ENCODE measurements at places on chromosomes 16 and 17.

- no peak for DNase-seq
Measured at GRCh38 chr16:23534868-23535860, 22.0 kb downstream of the EARS2 start.

DNA sequence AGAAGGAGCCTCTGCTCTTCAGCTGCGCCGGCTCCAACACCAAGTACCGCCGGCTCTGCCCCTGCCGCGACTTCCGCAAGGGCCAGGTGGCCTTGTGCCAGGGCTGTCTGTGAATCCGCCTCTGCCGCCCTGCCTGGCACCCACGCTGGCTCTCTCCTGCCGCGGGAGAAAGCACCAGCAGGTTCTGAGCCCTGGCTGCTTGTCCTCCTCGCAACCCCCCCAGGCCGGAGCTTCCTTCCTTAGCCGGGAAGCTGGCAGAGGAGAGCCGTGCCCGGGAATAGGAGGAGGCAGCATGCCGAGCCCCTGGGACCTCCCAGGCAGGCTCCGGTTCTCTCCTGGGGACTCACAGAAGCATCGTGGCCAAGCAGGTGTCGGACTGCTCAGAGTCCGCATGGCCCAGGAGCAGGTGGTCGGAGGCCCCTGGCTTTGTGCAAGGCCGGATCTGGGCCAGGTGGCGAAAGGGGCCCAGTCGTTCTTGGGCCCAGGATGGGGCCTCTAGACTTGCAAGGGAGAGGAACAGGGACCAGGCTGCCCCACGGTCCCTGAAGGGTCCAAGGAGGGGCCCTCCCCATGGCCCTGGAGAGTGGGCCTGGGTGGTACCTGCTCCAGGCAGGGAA, 80.6 kb downstream of the MGAT5B start:
- no peak for DNase-seq

- no peak for DNase-seq
Measured at GRCh38 chr17:15406081-15406480, 61.3 kb downstream of the CDRT4 start.

DNA sequence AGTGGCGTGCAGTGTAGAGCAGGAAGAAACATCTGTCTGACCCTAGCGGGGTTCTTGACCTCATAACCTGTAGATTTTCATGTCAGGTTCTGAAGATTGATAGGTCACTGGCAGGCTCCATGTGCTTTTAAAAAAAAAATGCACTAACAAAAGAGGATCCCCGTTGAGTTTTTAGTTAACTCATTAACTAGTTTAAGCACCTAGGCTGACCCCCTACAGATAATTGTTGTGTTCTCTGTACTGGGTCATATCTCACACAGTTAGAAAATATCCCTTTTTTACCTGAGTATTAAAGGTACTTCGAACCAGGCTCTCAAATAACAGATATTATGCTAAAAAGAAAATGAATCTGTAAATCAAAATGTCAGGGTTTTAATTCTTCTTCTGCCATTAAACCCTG, 676.6 kb downstream of the CDH11 start:
- no peak for DNase-seq

- no peak for DNase-seq
Measured at GRCh38 chr17:63841350-63842172, 924 bp downstream of the SMARCD2 start.

DNA sequence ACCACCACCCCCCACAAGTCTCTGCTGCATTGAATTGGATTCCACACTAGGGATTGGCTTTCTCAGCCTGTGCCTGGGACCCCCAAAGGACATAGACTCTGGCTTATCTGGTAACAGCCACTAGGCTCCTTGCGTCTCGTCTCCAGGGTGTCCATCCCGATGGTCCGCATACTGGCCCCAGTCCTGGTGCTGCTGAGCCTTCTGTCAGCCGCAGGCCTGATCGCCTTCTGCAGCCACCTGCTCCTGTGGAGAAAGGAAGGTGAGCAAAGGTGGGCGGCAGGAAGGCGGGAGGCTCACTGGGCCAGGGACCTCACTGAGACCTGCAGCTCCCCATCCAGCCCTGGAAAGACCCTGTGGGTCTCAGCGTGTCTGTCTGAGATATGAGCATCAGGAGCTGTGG, 8.1 kb downstream of the CD300LG start:
- no peak for DNase-seq

- DNase-seq, result no peak
Measured at GRCh38 chr17:8892338-8892690, 24.8 kb upstream of the PIK3R6 start.

DNA sequence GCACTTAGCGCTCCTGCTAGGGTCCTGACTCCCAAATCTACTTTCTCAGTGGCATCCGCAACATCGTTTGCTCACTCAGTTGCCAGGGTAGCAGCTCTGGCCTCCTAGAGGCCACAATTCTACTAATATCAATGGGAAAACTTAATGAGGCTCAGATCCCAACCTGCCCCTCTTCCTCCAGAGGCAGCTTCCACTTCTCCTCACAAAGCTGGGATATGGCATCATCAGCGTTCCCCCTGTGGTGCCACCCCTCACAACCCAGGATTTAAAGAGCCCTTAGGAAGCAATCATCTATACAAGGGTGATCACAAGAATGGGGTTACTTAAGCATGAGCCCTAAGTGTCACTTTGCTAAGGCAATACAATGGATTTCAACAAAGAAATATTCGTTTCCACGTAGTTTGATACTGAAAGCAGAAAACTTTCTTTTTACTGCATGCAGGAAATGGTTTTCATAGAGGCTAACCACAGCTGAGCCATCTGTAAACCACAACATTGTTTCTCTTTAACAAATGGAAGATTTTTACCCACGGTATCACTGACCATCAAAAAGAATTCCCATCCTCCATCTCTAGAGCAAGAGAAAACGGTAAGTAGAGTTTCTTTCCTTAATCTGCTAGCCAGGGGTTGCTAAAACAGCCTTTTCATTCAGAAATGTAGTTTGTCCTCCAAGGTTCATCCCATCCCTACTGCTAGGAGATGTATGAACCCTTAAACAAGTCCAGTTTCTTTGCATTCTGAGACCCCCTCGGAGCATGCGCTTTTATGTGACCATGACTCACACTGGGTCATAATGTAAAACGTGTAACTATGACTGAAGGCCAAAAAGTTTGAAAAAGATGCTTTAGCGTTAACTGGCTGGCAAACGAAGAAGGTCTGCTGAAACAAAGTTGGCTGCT, 68.3 kb upstream of the BCAR1 start:
- DNase-seq, result no peak

DNA sequence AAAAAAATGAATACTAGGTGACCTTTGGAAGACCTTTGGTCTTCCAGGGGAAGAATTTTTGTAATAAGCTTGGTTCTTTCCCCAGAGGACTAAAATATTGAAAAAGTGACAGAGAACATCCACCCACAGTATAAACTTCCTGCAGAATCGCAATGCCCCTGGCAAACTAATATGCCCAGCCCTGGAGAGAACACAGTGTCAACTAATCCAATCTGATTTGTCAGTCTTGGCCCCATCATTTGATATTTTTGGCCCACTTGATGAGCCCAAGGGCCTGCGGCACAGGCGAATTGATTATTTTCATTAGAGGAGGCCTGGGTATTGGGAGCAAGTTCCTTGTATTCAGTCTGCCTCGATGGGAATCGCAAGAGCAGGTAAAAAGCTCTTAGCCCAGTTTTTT, 98.4 kb downstream of the MAP2K6 start:
- no peak for DNase-seq

- DNase-seq, result no peak
Measured at GRCh38 chr17:312476-313148, 40.0 kb downstream of the RPH3AL start.

DNA sequence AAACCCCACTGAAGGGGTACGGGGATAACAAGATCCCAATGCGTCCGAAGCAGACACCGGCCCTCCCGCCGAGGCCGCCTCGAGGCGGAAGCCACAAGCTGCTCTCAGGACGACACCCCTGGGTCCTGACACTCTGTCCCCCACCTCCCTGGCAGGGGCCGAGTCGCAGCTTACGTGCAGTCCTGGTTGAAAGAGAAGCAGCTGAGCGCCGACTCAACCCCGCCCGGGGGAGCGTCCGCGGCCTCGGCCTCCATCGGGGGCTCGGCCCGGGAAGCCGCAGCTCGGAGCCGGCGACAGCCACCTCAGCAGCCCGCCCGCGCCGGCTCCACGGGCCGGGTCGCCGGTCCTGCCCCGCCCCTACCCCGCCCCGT, at the start of gene WIPI1:
Gene WIPI1, minus strand, starts transcription at position 329 of the 371 bp plus-strand sequence. Its CDS starts 75 bp downstream, at position 254.
- DNase-seq, result no peak

DNA sequence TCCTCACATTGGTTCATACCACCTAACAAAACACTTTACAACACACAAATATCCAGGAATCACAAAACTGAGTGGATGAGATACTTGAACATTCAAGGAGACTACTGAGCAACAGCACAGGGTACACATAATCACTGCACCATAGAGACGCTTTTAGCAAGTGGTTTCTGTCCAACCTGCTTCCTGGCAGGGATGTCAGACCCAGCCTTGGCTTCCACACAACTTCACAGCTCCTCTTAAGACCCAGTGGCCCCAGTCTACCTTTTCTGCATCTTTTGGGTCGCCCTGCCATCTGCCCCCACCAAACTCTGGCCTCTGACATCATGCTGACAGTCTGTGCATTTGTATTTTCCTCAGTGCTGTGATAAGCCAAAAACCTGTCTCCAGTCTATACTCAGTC, 5.9 kb upstream of the CORO6 start:
- DNase-seq, result no peak

- DNase-seq, result no peak
Measured at GRCh38 chr17:58051468-58051867, 31.8 kb upstream of the DYNLL2 start.

- DNase-seq, result no peak
Measured at GRCh38 chr16:19294156-19294649, 8.7 kb downstream of the CLEC19A start.

DNA sequence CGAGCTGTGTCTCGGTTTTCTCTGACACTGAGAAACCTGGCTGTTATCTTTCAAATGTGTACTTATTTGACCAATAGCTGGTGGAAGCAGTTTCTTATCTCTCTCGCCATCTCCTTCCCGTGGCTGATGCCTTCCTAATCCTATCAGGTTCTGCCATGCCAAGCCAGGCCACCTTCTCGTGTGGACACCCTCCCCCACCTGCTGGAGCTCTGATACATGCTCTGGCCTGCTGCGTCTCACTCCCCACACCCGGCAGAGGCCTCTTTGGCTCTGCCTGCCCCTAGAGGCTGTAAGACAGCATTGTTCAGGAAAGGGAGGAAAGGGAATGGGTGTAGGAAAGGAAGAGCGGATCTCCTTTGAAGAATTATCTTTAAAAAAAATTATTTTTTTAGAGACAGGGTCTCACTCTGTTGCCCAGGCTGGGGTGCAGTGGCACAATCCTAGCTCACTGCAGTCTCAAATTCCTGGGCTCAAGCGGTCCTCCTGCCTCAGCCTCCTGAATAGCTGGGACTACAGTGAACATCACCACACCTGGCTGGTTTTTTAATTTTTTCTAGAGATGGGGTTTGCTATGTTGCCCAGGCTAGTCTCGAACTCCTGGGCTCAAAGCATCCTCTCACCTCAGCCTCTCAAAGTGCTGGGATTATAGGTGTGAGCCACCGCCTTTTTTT, 7.5 kb upstream of the ARMC5 start:
- no peak for DNase-seq

DNA sequence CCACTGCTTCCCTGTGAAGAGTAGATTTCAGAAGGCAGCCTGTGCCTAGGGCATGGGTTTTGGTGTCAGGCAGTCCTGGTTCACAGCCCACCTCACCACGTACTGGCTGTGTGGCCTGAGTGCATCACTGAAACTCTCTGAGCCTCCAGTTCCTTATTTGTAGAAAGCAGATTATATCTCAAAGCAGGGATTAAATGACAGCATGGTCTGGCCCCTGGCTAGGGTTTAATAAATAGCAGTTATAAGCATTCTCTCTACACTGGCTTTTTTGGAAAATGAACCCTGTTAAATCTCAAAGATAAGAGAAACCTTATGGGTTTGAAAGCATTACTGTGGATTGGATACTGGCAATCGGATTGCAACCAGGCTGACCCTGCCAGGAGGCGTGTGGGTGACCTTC, 2.9 kb upstream of the MT1M start:
- DNase-seq, result no peak

GRCh38 chr16:10945065-10945787, 862 bp downstream of the CLEC16A start:
- DNase-seq, result no peak

- DNase-seq, result no peak
Measured at GRCh38 chr17:40952154-40952553, 14.6 kb downstream of the KRT39 start.

DNA sequence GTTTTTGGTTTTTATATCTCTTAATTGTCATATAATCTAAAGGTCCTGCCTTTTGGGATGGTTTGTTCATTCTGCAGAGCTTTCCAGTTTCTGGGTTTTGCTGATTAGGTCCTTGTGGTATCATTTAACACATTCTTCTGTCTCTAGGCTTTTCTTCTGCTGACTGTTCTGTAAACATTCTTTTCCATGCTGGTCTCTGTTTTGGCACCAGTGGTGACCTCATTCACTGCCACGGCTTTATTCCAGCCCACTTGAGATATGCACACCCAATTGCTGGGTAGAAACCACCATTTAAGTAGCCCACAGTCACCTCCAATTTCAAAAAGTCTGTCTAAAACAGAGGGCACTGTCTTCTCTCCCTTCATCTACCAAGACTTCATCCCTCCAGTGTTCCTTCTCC, 31.1 kb upstream of the COX10 start:
- DNase-seq, result no peak

DNA sequence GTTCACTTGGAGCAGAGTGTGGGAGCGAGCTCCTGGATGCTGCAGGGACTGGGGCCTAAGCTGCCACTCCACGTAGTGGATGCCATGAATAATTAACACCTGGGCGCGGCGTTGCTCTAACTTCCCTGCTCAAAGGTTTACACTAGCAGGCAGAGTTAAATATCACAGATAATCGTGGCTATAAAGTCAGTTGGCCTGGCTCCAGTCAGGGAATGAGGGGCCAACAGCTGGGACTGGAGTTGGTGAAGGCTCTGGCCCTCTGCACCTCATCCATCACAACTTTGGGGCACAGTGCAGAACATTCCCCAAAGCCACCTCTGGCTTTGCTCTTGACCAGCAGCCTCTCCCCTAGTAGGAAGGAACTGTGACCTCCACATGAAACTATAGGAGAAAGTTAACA, 10.9 kb downstream of the HOXB4 start:
- no peak for DNase-seq

DNA sequence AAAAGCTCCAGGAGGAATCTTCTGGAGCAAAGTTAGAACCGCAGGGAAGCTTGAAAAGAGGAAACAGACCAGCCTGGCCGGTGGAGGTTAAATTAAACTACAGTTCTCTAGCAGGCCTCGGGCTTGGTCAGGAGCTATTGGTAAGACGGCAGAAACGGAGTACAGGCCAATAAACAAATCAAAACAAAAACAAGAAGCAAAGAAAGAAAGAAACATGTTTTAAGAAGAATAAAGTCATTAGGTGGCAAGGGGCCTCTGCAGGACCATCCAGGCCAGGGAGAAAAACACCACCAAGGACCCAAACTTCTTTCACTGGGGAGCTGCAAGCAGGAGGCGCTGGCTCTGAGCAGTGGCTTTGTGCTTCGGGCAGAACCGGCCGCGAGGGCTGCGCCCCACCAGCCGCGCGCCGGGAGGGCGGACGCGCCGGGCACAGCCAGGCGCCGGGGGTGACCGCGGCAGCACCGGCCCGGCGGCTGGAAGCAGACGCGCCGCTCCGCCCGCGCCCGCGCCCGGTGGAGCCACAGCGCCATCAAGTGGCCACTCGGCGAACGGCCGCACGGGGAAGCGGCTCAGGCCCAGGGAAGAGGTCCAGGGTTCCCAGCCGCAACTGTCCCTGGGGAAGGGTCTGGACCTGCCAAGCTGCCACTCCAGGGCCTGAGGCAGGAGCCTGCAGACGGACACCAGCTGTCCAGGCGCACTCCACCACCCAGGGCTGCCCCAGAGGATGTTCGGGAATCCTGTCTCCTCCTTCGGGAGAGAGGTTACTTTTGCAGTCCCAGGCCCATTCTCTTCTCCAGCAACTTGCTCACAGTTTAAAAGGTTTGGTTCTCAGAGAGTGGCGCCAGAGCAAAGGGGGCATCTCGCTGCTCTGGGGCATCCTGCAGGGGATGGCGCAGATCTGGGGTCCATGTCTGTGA, 419.4 kb downstream of the SOX9 start:
- DNase-seq, result peak; percentile 84
